ENCODE measurements at places on chromosomes 1 and 21.

DNA sequence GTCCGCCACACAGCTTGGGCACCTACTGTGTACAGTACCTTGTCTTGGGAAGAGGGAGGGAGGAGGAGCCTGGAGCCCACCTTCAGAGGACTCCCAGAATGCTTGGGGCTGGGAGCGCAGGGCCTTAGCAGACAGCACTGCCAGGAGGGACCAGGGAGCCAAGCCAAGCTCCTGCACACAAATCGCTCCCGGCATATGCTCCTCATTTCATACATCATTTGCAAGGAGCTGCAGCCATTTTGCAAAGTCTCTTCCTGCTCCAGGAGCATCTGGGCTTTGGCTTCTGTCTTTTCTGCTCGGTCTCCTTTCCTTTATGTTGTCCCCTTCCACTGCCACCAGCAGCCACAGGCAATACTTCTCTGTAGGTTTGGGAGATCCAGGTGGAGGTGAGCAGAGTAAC is 175.2 kb upstream of the ZC3H12A start:
- no peak for DNase-seq

GRCh38 chr1:94055459-94056122 is 65.4 kb downstream of the ABCA4 start:
- no peak for DNase-seq

GRCh38 chr1:7589774-7590425 is 181.2 kb upstream of the VAMP3 start:
- no peak for DNase-seq

GRCh38 chr1:204072931-204073836 is at the start of gene SOX13:
Gene SOX13 (plus strand): TSS chr1:204073115. CDS start chr1:204112916, 39,801 bp downstream.
- no peak for DNase-seq

DNA sequence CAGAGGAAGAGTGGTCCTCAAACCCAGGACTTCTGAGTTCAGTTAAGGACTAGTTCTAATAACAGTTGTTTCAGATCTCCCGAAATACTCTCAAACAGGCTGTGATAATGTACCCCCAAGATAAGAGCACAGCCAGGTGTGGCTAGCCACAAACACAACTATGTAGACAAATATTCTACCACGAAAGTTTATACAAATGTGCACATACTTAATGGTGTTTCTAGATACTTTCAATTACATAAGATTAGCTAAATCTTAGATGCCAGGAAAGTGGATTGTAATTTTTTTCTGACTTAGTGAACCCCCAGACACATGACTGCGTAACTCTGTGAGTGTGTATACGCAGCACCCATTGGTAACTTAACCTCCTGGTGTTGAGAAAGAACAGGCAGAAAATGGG is 270.0 kb downstream of the USP25 start:
- no peak for DNase-seq

- DNase-seq: no peak
Observed at GRCh38 chr1:118987468-118988185, 516 bp downstream of the TBX15 start.

- DNase-seq: no peak
Observed at GRCh38 chr1:153515504-153516394, 20.0 kb downstream of the S100A6 start.
